ENCODE measurements at places on chromosomes 3 and 15.

DNA sequence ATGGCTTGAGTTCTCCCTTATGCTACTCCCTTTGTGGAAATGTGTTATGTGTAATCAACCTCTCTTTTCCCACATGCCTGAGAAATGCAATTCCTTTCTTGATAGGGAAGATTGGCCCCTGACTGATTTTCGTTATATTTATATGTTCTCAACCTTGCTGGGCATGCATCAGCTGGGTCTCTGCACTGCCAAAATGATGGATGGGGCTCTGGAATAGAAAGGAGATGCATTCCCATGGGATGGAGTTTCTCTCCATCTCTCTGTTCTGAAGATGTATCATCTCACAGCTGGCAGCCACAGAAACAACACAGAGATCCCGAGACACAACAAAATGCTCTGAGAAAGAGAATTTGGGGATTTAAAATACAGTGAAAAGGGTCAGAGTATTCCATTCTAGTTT lies 327.7 kb upstream of the LMCD1 start:
- DNase-seq = no peak

- no peak for DNase-seq
Measured at GRCh38 chr3:153289334-153289808, 127.3 kb downstream of the RAP2B start.

- peak; percentile 29 for DNase-seq
Measured at GRCh38 chr3:150061288-150062024, 90.8 kb upstream of the PFN2 start.

- DNase-seq = no peak
Measured at GRCh38 chr3:196397941-196398340, 34.3 kb downstream of the UBXN7 start.

- no peak for DNase-seq
Measured at GRCh38 chr3:80233576-80233975, 465.8 kb upstream of the ROBO1 start.

DNA sequence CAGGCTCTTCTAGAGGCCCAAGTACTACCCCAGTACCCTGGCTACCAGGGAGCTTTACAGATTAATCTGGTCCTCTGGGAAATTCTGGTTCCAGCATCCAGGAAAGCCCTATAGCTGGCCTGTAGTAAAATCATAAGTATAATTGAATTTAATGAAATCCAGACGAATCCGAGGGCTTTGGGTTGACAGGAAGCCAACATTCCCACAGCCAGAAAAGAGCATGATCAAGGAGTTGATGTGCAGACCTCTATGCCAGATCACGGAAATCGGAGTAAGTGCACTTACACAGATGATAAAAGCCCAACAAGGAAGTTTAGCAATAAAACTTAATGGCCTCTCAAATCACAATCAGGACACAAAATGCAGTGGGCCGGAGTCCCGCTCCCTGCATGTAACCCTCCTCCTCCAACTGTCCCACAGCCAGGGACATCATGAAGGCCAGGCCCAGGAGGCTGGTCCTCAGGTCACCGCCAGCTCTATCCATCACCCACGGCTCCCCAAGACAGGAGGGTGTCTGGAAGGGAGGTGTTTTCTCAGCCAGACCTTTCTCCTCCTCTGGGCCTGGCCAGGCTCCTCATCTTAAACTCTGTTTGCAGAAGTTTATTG lies 62.8 kb upstream of the SEC22A start:
- no peak for DNase-seq

- DNase-seq = no peak
Measured at GRCh38 chr3:163832547-163832946, 1245.7 kb downstream of the SI start.

- DNase-seq = no peak
Measured at GRCh38 chr15:91275844-91276243, 175.8 kb downstream of the SV2B start.

DNA sequence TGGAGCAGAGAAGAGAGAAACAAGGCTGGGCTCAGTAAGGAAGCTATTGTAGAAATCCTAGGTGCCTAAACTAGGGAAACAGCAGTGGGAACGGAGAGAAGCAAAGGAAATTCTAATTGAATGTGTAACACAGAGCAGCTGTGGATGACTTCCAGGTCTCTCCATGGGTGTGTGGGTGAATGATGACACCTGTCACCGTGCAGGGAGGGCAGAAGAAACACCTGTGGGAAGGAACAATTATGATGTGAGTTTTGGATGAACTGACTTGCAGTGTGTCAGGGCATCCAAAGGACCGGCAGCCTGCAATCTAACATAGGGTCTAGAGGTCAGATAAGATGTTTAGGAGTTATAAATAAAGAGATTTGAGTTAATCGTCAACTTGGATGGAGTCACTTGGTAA lies 144.2 kb downstream of the RYR3 start:
- DNase-seq = no peak

DNA sequence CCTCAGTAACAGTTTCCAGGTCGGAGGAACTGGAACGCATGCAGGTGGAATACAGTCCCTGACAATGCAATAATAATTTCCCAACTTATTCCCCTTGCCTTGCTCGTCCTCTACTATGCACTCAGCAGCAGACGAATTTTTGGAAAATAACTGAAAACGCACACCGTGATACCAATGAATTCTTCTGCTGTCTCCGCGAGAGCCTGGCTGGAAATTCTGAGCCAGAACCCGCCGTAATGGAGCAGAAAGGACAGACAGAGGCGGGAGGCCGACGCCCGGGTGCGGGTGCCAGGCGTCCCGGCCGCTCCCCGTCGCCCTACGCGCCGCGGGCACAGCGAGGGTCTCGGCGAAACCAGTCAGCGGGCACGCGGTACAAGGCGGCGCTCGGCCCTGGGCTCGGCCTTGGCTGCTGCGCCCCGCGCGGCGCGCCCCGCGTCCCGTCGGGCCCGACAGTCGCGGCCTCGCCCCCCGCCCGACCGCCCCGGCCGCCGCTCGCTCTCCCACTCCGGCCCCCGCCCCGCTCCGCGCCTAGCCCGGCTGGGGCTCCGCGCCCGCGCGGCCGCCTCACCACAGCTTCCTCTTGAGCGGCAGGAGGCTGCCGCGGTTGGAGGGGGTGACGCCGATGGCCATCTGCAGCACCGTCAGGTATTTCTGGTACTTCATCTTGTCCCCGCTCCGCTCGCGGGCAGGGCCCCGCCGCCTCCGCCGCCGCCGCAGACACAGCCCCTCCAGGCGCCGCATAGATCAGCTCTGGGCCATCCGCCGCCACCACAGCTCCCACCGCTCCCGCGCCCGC lies 114.5 kb upstream of the GOLGA8J start:
- no peak for DNase-seq

DNA sequence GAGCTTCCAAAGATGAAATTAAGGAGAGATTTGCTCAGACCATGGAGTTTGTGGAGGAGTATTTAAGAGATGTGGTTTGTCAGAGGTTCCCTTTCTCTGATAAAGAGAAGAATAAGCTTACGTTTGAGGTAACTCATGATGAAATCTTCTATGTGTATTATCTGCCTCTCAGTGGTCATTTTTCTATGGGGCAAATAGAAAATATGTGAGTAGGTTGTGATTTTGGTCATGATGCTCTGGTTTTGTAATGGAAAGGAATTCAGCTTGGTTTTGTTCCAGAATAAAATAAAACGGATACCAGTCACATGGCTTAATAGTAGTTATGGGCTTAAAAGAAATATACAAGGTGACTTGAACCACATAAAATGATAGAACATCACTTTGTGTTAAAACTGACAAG lies 181.1 kb downstream of the ITPR1 start:
- no peak for DNase-seq

DNA sequence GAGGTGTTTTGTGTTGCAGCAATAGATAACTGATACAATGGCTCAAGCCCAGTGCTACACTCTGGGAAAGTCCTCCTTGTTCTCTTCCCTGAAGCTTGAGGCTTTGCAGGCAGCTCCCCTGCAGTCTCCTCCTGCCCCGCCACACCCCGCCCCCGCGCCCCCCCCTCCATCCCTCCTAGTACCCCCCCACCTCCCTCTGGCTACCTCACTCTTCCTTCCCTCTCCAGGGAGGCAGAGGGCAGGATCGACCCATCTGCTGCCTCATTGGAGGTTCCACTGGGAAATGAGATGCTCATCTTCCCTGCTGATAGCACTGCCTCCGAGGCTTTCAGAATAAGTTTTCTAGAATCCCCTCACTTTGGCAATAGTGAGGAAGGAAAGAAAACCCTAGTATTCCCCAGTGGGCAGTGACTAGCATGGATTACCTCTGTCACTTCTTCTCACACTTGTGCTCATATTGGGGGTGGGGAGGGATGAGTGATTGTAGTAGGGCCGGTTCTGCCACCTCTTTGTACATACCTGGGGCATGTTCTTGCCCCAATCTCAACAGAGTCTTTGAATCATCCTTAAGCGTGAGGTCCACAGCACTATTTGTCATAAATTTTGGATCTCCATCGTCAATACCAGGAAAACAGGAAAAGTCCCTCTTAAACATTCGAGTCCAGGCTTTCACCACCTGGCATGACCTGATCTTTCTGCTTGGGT lies 16.3 kb upstream of the RAB7A start:
- no peak for DNase-seq

DNA sequence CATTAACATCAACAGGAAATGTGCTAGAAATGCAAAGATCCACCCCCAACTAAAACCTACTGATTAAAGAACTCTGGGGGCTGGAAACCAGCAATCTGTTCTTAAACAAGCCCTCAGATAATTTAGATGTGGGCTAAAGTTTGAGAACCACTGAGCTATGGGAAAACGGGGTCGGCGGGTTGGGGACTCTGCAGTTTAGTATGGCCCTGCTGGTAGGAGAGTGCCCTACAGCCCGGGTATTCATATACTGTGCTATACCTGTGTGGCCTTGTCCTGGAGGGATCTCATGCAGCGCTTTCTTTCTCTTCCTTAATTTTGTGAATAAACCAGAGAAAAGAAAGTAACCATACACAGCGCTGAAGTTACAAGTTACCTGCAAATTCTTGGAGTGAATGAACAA lies 189.7 kb upstream of the GBE1 start:
- no peak for DNase-seq

- no peak for DNase-seq
Measured at GRCh38 chr15:63240109-63240508, 37.3 kb upstream of the APH1B start.

DNA sequence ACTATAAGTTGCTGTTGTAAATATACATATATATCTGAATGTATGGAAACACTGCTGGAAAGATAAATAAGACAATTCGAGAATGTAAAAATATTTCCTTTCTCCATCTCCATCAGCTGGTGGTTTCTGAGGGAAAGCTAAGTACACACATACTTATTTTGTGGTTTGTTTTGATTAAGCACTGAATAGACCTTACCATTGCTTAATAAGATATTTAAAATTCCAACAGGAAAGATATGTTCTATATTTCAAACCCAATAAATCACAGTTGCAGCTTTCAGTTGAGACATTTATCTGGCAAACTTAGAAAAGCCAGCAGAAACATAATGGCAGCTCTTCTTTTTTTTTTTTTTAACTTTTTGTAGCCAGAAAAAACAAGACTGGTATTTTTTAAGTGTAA lies 160.4 kb downstream of the VGLL3 start:
- no peak for DNase-seq

DNA sequence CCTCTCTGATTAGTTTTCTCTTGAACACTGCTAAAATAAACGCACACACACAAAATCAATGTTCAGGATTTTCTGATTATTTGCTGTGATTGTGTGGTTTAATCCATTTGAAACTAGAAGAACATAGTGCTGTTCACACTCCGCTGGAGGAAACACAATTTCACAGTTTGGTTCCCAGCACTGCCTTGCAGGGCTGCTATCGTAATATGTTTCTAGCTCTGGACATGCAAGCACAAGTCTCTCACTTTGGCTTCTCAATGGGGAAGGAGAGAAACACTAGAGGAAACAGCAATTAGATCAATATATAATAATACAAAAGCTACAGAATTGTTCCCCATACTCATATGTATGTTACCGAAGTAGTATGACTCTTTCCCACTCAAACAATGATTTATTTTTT lies 299.5 kb downstream of the NSUN3 start:
- no peak for DNase-seq

DNA sequence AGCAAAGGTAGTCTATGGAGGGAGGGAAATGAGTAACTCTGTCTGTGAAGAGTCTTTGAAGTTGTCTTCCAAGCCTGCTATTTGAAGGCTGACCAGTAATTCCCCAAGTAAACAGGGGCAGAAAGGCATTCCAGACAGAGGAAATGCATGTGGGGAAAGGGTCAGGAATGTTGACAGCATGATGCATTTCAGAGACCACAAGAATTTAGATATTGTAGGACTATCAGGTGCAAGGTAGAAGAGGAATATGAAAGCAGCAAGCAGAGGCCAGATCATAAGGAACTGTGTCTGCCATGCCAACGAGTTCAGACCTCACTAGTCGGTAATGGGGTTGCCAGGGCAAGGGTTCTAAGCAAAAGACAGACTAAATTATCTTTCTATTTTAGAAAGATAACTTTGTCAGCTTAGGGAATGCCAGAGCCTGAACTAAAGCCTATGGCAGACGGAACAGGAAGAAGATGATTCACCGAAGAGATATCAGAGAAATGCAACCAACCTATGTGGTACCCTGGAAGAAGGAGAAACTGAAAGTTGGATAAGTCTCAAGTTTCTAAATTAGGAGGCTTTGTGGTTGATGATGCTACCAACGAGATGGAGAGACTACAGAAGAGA lies 327.0 kb upstream of the RORA start:
- DNase-seq = no peak

DNA sequence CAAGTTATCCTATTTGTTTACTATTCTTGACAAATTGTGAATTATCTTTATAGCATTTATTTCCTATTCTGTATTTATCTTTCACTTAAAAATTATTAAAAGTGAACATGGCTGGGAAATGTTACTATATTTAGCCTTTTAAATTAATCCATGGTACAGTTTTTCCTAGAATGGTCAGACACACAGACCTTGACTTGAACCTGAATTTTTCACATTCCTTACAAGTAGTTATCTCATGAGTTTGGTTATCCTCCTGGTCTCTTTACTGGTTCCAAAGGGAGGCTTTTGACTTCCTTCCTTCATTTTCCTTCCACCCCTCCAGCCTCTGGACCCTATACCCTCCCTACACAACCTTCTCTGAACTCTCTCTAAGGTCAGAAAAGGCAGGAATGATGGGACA lies 280.6 kb downstream of the SATB1 start:
- no peak for DNase-seq

DNA sequence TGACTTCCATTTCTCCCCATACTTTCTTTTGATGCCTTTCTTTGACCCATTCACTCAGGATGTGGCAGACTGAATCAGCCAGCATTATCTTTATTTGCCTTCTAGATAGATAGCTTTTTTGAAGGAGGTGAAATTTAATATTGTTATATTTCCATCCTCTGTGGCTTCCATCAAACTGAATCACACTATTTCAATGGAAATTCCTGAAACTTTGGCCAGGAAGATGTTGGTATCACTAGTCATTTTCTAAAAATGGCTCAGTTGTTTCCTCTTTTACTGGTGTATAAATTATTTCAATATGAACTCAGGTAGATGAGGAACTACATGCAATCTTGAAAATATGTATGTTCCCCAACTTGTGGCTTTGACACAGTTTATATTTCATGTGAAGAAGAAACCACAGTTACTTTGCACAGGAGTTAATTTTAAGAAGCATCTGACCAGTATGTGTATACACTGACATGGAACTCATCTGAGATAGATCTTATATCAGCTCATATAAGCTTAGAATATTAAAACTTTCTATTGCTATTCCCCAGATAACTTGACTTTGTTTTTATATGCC lies 248.3 kb downstream of the CGGBP1 start:
- DNase-seq = no peak

All from heart left ventricle (tissue), 16 donors.